ENCODE measurements at places on chromosomes 5 and 9.

DNA sequence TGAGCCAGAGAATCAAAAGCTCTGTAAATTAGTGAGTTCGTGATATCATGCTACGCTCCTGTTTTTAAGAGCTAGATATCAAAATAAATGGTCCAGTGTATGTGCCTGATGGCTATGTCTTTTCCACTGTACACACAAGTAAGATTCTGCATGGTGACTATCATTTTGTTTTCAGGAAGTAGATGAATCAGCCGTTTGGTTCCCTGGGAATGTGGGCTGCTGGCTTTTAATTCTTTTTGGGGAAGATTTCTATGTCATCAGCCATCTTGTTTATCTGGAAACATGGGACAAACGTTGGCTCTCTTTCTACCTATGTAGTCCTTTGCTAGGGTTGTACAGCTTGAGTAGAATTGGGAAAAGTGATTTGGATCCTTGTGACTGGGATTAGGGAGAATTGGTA lies 126.7 kb downstream of the GRIA1 start:
- no peak for DNase-seq

DNA sequence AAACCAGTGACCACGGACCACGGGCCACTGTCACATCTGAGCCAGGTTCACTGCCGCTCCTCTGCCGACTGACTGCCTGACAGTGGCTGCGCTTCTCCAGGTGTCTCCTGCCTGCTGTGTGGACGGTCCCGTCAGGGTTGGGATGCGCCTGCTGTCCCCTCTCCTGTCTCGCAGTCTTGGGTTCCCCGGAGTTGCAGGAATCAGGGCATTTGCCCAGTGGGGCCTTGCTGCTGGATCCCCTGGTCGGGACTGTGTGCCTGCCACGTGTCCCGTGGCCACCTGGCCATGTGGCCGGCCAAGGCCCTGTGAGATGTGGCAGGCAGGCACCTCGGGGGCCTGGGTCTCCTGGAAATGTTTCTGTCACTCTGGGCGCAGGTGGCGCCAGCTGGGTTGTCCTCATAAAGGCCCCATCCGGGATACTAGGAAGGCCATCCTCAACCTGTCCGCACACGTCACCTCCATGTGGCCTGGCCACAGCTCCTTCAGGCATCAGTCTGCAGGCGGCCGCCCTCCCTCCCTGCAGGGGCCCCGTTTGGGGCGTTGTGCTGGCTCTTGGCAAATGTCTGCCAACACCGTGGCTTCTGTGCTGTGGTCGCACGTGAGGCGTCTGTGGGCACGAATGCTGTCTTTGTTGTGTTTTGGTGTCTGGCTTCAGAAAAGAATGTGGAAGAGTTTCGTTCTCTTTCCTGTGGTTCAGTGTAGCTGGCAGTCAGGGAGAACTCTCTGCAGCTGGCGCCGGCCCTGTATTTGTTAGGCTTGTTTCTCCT lies 6.4 kb upstream of the TOR4A start:
- DNase-seq, result no peak

- DNase-seq, result no peak
Observed at GRCh38 chr9:92870289-92870688, 7.5 kb downstream of the ZNF484 start.

DNA sequence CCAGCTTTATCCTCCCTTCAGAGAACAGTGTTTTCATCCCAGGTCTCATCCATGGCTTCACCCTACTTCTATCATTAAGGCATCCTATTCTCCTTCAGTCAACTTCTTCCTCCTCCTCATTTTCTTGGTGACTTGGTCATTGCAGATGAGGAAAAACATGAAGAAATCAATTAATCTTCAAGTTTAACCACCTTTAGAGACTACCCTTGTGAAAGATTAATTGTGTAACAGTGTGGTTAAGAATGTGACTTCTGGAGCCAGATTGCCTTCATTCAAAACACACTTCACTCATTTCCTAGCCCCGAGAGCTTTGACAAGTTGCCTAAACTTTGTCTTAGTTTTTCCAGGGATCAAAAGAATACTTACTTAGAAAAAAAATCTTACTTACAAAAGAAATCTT lies 110.0 kb downstream of the STK32A start:
- DNase-seq, result no peak

- DNase-seq, result no peak
Observed at GRCh38 chr5:32143617-32144377, 30.3 kb downstream of the GOLPH3 start.

DNA sequence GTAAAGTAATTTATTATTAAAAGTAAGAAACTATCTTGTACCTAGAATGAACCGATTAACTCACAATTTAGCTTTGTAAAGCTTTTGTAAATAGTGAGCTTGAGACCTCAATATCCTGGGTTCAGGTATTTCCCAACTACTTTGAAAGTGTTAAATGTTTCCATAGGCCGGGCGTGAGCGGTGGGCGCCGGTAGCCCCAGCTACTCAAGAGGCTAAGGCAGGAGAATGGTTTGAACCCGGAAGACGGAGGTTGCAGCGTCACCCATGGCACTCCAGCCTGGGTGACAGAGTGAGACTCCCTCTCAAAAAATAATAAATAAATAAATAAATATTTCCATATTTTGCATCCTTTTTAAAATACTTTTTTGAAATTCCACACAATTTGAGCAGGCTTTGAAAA lies 1.5 kb upstream of the ANKH start:
- DNase-seq, result no peak

DNA sequence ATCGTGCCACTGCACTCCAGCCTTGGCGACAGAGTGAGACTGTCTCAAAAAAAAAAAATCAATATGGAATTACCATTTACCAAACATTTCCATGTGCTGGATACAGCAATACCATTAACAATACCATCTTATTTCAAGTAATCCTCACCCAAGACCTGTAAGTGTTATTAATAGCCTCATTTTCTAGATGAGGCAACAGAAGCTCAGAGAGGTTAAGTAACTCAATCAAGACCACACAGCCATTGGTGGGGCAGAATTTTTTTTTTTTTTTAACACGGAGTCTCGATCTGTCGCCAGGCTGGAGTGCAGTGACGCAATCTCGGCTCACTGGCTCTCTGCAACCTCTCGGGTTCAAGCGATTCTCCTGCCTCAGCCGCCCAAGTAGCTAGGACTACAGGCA lies 3.6 kb upstream of the FIBCD1 start:
- no peak for DNase-seq

GRCh38 chr5:172766287-172767108 lies 4.5 kb downstream of the DUSP1 start:
- no peak for DNase-seq

DNA sequence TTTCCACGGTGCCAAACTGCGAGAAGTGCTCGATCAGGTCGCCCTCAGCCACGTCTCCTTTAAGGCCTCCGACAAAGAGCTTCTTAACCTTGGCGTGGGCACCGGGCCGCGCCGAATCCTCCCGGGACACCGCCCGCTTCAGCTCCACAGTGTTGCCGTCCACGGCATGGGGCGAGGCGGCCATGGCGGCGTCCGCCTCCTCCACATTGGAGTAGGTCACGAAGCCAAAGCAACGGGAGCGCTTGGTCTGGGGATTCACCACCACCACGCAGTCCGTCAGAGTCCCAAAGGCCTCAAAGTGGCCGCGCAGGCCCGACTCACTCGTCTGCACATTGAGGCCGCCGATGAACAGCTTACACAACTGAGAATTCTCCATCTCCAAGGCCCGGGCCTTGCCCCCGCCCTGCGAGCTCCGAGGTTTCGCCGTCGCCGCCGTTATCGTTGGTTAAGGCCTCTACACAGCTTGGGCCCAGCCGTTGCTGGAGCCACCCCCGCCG lies 424 bp downstream of the HNRNPA0 start:
- no peak for DNase-seq

DNA sequence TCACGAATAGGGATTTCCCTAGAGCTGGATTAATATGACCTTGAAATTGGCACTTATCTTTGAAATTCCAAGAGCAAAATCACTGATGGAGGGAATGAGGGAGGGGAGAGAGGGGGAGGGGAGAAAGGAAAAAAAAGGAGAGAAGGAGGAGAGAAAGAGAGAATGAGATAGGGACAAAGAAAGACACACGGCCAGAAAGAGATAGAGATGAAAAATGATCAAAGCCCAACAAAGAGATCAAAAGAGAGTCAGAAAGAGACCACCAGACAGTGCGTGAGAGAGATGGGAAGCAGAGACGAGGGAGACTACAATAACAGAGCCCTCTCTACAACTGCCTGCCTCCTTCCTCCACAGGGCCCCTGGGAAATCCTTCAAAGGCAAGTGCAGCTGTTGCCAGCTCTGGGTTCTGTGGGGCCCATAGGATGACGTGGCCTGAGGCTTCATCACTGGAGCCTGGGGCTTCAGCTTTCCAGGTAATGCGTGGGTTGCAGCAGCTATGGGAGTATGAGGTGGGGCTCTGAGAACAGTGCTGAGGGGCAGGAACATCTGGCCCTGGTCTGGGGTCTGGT lies 58.3 kb upstream of the SHB start:
- no peak for DNase-seq

- DNase-seq, result no peak
Observed at GRCh38 chr9:132538071-132538470, 44.3 kb upstream of the BARHL1 start.

DNA sequence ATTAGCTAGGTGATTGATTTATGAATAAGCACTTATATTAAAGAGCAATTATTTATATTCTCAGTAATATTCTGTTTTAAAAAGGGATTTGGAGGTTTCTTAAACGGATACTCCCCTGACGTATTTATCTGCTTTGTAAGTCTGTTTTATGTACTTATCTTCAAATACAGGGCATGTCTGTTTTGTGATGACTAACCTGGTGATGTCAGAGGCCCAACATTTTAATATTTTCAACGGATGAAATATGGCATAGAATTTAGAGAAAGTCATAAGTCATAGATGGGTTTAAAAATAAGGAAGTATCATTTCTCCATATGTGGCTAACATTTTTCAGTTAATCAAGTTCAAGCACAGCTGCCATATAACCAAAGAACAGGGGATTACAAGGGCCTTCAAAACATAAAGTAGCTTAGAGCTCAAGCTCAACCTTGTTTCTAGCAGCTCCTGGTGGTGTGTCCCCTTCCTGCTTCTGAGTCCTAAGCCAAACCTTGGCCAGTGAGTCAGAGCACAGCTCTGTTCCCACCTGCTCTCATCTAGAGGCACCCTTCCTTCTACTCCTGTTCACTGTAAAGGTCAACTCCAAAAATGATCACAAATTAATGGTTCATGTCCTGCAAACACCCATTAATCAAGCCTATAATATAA lies 131.4 kb downstream of the OXCT1 start:
- DNase-seq, result no peak

DNA sequence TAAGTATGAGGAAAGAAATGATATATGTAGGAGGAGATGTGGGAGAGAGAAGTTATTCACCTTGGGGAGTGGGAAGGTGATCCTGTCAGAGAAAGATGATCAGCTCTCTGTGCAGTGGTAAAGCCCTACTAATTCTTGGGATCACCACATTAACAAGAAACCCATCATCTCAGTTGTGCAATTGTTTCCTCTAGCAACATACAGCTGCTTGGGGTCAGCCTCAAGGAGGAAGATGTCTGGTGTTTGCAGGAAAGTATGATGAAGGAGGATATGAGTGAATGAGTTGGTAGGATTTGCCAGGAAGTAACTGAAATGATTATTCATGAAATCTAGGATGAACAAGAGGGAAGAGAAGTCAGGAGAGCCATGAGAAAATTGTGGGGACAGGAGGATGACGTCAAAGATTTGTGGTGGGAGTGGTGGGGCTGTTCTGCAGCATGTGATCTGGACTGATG lies 50.1 kb downstream of the TNFSF8 start:
- no peak for DNase-seq

- DNase-seq, result no peak
Observed at GRCh38 chr9:90805006-90805996, 3.7 kb downstream of the SYK start.

DNA sequence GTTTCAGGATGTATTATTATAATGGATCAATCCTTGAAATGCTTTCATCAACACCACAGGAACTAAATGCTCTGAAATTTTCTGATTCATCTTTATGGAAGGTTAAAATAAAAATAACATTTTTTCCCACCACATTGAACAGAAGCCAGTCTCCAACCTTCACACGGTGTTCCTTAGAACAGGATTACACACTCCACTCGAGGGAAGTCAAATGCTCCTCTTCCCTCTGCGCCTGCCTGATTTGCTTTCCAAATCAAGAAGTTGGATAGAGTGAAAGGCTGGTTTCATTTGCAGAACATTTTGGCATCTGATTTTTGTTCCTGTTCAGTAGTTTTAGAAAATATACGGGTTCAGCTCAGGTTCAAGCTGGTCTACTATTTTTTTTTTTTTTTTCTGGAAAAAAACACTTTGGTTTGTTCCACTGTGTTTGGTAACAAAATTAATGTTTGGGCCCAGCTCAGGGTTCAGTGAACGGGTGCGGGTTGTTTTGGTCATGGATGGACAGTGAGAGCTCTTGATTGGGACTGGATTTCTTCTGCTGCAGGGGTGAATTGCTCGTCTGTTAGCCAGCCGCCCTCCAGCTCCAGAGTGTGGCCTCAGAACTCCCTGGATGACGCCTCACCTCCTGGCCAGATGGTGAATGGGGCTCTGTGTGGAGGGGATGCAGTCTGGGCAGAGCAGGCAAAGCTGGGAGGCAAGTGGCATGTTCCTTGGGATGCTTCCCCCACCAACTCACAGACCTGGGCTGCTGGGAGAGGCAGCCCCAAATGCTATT lies 82.4 kb upstream of the STC2 start:
- no peak for DNase-seq

- no peak for DNase-seq
Observed at GRCh38 chr5:15533129-15533893, 33.3 kb downstream of the FBXL7 start.

GRCh38 chr9:134369416-134370212 lies 43.4 kb downstream of the RXRA start:
- no peak for DNase-seq

All from SK-N-MC (cell line).